ENCODE measurements at places on chromosomes 5 and 9. TPM values are rescaled to one million over a fixed set of nuclear protein-coding genes. Genes with fewer than 3 reads are reported as not detected.

DNA sequence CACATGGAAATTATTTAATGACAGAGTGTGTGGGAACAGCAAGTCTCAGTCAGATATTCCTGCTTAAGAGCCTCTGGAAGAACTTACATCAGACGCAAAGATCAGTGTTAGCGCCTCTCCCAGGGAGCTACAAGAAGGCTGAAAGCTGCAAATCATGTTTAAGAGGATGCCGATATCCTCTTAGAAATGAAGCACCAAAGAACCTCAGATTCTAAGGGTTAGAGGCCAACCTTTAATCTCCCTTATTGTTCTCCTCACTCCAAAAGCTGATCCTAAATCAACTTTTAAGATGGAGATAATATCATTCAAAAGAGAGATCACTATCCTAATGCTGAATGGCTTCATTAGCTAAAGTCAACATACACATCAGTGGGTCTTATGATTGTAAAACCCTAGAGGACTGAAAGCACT, 160.6 kb downstream of the NFIB start:
- peaks cover 2% of the 10 kb centered on the region for H3K27me3 ChIP-seq
- peaks cover 6% of the 10 kb centered on the region for H3K4me1 ChIP-seq

GRCh38 chr5:10927608-10928007, 166.6 kb upstream of the DAP start:
- no peak overlapping the region for H3K4me3 ChIP-seq
- no peak for DNase-seq
- H3K27me3 ChIP-seq = peaks cover 4% of the 10 kb centered on the region
- no peak overlapping the region for H3K27ac ChIP-seq
- H3K36me3 ChIP-seq = no peaks in the 10 kb centered on the region
- no peaks in the 10 kb centered on the region for H3K4me1 ChIP-seq

GRCh38 chr5:81788329-81788728, 37.4 kb upstream of the SSBP2 start:
- H3K27me3 ChIP-seq = no peaks in the 10 kb centered on the region
- H3K36me3 ChIP-seq = no peaks in the 10 kb centered on the region
- no peak overlapping the region for H3K4me3 ChIP-seq
- no peak for DNase-seq
- peaks cover 7% of the 10 kb centered on the region for H3K4me1 ChIP-seq
- H3K27ac ChIP-seq = no peak overlapping the region

GRCh38 chr9:77981907-77982306, 49.7 kb downstream of the GNAQ start:
- no peaks in the 10 kb centered on the region for H3K36me3 ChIP-seq
- H3K4me3 ChIP-seq = no peak overlapping the region
- no peak for DNase-seq
- no peak overlapping the region for H3K27ac ChIP-seq
- H3K27me3 ChIP-seq = no peaks in the 10 kb centered on the region

GRCh38 chr5:156178117-156178516, 148.8 kb upstream of the SGCD start:
- no peak overlapping the region for H3K4me3 ChIP-seq
- no peak overlapping the region for H3K27ac ChIP-seq
- no peaks in the 10 kb centered on the region for H3K27me3 ChIP-seq
- no peaks in the 10 kb centered on the region for H3K4me1 ChIP-seq
- DNase-seq = no peak

DNA sequence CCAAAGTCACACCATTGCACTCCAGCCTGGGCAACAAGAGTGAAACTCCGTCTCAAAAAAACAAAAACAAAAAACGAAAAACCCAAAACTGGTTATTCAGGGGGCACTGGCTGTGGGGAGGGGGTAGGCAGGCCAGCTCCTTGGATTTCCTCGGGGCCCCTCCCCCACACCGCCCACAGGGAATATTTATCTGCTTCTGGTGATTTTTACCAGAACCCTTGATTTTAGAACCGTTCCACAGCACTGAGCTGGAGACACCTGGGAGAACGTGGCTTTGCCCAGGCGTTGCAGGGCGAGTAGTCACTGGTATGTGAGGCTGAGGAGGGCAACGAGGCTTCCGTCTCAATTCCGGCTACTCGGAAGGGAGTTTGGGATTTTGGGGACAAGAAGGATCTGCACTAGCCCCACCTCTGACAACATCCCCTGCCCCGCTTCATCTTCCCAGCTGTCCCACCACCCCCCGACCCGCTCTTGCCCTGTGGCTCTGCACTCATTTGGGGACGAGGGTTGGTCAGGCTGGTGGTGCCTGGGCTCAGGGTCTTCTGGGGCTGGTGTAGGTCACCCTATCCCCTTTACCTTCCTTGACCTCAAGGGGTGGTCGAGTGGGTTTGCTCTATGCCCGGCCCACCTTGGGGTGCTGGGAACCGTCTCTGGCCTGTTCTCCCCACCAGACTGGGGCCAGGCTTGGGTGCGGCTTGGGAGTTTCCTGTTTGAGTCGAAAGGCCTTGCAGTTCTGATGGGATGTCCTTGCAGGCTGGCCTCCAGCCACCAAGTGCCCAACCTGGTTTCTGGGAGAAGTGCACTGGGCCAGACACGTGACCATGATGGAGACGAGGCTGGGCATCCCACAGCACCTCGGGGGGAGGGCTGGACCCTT, 3.5 kb downstream of the AHRR start:
- H3K4me1 ChIP-seq = peaks cover 11% of the 10 kb centered on the region
- no peak overlapping the region for H3K4me3 ChIP-seq
- DNase-seq = no peak
- H3K27ac ChIP-seq = no peak overlapping the region
- H3K27me3 ChIP-seq = peaks cover 37% of the 10 kb centered on the region

OTP gene
- total RNA-seq = not detected

All from activated CD4-positive, alpha-beta memory T cell treated with anti-CD3 and anti-CD28 coated beads for 36 hours (primary cell).